NCI-H345 (cell line): ENCODE measurements at places on chromosomes 7 and 10.

DNA sequence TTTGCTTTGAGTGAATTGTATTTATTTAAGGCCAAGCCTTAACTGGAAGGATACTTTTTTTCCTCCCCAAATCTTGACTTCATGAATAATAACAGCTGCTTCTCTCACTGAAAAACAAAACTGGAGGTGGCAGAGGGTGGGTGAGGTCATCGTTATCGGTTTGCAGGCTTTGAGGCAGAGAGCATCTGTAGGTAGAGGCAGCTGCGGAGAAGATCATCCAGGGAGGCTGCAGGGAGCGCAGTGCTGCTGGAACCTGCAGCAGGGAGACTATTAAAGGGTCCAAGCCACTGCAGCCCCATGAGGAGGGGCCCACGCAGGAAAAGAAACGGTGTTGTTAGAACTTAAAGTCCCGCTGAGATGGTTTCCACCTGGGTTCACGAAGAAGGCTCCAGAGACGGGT is 112.1 kb upstream of the SDK1 start:
- no peak for DNase-seq

DNA sequence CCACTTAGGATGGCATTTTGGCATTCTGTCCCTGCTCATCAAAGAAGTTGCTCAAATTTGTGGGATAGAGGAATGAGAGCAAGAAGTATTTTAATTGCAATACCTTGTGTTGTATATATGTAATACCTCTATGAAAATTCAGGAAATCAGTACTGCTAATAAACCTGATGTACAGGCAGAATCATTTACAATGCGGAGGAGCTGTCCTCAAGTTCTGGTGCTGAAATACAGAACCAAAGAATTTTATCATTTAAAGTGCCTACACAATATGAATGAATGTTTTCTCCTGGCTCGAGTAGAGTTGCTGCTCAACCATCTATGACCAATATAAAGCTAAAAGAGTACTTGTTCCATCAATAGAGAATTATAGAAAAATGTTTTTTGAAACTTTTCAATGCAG is 305.8 kb downstream of the PLXNA4 start:
- DNase-seq: no peak

- DNase-seq: no peak
These were observed 133.7 kb upstream of the CDK1 start for GRCh38 chr10:60644436-60645130.

GRCh38 chr10:86300399-86300925 is 66.1 kb downstream of the GRID1 start:
- no peak for DNase-seq
